HT1080 (cell line): ENCODE measurements at places on chromosomes 1 and 21. TPM values are rescaled to one million over a fixed set of nuclear protein-coding genes. Genes with fewer than 3 reads are reported as not detected.

DNA sequence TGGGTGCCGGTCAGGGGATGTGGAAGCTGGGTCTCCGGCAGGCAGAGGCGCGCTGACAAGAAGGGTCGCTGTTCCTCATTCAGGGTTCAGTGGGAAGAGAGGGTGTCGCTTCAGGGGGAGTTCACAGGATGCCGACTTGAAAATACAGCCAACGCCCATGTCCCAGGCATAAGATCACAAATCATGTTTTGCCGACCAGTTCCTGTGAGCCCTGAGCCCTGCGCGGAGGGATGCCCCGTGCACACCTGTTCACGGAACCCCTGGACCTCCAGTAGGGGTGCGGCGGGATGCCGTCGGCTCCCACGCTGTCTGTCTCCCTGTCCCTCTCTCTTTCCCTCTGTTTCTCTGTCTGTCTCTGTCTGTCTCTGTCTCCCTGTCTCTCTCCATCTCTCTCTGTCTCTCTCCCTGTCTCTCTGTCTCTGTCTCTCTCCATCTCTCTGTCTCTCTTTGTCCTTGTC, 26.8 kb downstream of the TP73 start:
- DNase-seq: no peak

DNA sequence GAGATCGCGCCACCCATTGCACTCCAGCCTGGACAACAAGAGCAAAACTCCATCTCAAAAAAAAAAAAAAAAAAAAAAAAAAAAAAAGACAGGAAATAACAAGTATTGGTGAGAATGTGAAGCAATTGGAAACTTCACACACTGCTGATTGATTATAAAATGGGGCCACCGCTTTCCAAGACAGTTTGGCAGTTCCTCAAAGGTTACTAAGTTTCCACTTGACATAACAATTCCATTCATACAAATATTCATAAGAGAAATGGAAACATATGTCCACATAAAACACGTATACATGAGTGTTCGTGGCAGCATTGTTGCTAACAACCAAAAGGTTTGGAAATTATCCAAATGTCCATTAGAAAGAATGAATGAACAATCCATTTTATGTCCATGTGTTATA, 26.3 kb downstream of the USP24 start:
- DNase-seq: no peak

RYR2 gene
- 0.40 and 0.57 TPM in 2 replicates for total RNA-seq

DNA sequence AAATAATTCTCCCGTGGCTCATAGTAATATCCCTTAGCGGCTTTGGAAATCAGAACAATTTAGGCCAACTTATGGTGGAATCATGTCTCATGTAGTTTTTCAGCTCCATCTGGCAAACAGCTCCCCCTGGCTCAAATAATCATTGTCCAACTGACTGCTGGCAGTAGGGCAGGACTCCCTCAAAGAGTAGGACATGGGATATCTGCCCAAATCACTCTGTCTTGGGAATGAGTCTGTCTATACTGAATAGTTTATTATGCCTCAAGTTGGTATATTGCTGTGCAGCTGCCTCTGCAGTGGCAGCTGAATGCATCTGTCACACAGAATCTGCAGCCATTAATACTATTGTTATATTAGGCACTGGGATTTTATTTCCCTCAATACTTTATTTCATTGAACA, 255.7 kb downstream of the COL11A1 start:
- no peak for DNase-seq

PDE4B gene
- 5.4 and 7.6 TPM in 2 replicates for total RNA-seq

EPHB2 gene
- 74.0 and 90.3 TPM in 2 replicates for total RNA-seq

GRCh38 chr1:228284148-228284495, 76.3 kb downstream of the OBSCN start:
- no peak for DNase-seq

DNA sequence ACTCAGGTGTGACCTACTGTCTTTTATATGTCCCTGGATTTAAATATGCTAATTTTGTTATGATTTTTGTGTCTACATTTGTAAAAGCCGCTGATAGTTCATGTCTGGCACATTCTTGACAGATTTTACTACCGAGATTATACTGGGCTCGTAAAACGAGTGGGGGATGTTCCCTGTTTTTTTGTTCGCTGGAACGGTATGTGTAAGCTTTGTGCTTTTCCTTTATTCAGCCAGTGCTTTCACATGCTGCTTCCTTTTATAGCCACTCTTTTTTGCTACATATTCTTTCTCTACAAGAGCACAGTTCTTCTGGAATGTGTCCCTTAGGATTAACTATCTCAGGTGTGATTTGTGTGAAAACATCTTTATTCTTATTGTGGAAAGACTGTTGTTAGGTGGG, 46.6 kb downstream of the ADARB1 start:
- DNase-seq: no peak
